Stomach (tissue), 19 donors: ENCODE measurements at places on chromosomes 3 and 15. TPM values are rescaled to one million over a fixed set of nuclear protein-coding genes. Genes with fewer than 3 reads are reported as not detected.

DNA sequence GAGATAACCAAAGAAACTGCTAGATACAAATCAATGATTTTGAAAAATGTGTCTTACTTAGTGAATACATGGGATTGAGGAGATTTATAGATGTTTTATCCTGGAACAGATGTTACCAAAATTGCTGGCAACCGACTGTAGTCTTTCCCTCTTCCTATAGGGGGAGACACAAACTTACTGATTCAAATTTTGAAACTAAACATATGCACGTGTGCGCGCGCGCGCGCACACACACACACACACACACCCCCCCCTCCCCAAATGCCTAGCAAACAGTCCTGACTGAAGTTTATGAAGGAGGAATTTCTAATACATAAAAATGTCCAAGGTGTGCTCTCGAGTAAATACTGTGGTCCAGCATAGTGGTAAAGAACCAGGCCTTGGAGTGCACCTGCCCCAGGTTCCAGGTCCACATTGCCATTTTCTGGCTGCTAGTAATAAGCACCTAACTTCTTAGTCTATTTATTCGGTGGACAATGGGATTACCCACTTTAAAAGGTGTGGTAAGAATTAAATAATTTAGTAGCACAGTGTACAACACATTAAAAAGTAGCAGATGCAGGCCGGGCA, 18.5 kb upstream of the C3orf62 start:
- no peaks in the 10 kb centered on the region for H3K4me1 ChIP-seq
- DNase-seq, result peak; percentile 37
- H3K27ac ChIP-seq, result no peak overlapping the region
- no peak overlapping the region for H3K4me3 ChIP-seq
- no peaks in the 10 kb centered on the region for H3K27me3 ChIP-seq

DNA sequence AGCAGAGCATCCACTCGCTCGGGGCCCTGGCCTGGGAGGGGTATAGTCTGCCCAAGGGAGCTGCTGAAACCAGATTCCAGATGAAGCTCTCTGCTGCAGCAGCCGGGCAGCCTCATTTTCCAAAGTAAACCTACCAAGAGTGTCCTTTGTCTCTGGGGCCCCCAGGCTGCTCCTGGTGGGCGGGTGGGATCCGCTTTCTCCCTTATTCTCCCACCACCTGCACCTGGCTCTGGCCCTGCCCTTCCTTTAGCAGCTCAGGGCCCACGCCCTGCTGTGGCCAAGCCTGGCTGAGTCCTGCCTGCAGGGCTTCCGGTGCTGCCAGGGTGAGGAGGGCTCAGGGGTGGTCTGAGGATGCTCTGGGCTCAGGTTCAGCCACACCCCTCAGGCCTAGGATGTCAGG, 13.0 kb downstream of the SCN5A start:
- H3K4me1 ChIP-seq, result no peaks in the 10 kb centered on the region
- no peaks in the 10 kb centered on the region for H3K27me3 ChIP-seq
- DNase-seq, result no peak

DNA sequence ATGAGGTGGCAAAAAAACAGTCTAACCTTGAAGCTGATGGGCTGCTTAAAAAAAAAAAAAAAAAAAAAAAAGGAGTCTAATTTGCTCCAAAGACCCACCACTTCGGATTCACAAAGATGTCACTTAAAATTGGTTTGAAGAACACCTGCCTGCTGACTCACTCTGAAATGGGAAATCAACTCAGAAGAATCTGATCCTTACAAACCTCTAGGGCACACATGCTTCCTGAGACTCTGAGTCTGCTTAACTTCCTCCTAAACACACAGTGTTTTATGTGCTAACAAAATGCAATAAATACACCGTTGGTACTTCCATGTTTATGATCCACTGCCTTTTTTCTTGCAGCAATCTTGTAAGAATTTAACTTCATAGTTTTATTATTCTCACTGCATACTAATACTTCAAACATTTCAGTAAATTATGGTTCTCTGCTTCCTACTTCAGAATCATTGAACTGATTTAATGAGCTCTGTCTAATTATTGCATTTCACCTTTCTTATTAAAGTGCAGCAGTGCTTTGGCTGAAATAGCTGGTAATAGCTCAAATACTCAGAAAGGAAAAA, 73.0 kb upstream of the FRMD4B start:
- no peak overlapping the region for H3K27ac ChIP-seq
- DNase-seq, result no peak
- H3K4me3 ChIP-seq, result no peak overlapping the region
- H3K36me3 ChIP-seq, result no peaks in the 10 kb centered on the region
- no peaks in the 10 kb centered on the region for H3K27me3 ChIP-seq
- H3K4me1 ChIP-seq, result no peaks in the 10 kb centered on the region

Gene NDN
- 38.6 TPM for total RNA-seq

DNA sequence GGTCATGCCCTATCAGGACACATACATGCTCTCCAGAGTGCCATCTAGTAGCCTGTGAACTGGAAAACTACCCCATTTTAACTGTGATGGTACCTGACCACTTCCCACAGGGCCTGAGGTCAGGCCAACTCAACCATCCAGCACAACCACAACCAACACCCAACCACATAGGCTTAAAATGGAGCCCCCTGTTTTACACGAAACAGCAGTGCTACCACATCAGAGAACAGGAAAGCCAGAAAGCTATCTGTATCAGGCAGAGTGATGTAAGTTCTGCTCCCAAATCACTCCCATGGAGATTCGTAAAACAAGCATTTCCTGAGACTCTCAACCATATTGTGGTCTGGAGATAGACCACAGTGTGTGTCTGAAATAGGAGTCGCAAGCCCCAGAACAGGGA, 1017.3 kb upstream of the EPHA6 start:
- DNase-seq, result no peak
- H3K4me1 ChIP-seq, result no peaks in the 10 kb centered on the region
- no peaks in the 10 kb centered on the region for H3K36me3 ChIP-seq
- no peaks in the 10 kb centered on the region for H3K27me3 ChIP-seq

DNA sequence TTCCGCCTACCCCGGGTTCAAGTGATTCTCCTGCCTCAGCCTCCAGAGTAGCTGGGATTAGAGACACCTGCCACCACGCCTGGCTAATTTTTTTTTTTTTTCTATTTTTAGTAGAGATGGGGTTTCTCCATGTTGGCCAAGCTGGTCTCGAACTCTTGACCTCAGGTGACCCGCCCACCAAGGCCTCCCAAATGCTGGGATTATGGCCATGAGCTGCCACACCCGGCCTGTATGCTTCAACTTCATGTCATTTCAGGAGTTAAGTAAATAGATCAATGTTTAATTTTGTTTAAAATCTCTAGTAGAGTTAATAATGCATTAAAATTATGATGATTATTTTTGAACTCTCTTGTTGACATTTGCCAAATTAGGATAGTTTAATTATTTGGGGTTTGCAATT, 121.1 kb upstream of the ALDH1A3 start:
- no peak for DNase-seq
- H3K27ac ChIP-seq, result no peak overlapping the region
- H3K4me3 ChIP-seq, result no peak overlapping the region
- H3K27me3 ChIP-seq, result peaks cover 5% of the 10 kb centered on the region

DNA sequence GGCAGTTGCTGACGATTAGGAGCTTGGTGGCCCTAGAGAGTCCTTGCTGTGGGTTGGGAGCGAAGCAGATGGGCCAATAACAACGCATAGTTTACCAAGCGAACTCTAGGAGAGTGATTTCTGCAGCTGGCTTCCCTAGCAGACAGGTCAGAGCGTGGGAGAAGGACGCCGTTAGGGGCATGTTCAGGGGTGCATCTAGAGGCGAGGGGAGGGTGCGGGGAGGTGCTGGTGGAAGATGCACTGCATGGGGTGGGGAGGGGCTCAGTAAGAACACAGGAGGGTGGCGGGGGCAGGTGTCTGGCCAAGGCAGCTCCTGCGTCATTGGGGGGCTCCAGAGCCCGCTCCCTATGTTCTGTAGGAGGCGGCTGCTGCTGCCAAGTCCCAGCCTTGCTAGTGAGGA, 8.9 kb downstream of the APBA2 start:
- H3K36me3 ChIP-seq, result no peaks in the 10 kb centered on the region
- H3K27me3 ChIP-seq, result no peaks in the 10 kb centered on the region
- no peak for DNase-seq
- no peak overlapping the region for H3K4me3 ChIP-seq
- no peaks in the 10 kb centered on the region for H3K4me1 ChIP-seq

GRCh38 chr3:58116161-58116955, 94.4 kb downstream of the DNASE1L3 start:
- peaks cover 66% of the 10 kb centered on the region for H3K36me3 ChIP-seq
- no peaks in the 10 kb centered on the region for H3K27me3 ChIP-seq
- H3K4me3 ChIP-seq, result no peak overlapping the region
- H3K27ac ChIP-seq, result peak overlapping the region; percentile 79
- no peak for DNase-seq

Gene LXN
- total RNA-seq, result 14.1 TPM

Gene SIDT1
- total RNA-seq, result 142 TPM

GRCh38 chr15:92949604-92950249, 49.6 kb downstream of the CHD2 start:
- no peaks in the 10 kb centered on the region for H3K4me1 ChIP-seq
- no peaks in the 10 kb centered on the region for H3K27me3 ChIP-seq
- DNase-seq, result no peak
- peaks cover 99% of the 10 kb centered on the region for H3K36me3 ChIP-seq
- H3K4me3 ChIP-seq, result no peak overlapping the region
- no peak overlapping the region for H3K27ac ChIP-seq

DNA sequence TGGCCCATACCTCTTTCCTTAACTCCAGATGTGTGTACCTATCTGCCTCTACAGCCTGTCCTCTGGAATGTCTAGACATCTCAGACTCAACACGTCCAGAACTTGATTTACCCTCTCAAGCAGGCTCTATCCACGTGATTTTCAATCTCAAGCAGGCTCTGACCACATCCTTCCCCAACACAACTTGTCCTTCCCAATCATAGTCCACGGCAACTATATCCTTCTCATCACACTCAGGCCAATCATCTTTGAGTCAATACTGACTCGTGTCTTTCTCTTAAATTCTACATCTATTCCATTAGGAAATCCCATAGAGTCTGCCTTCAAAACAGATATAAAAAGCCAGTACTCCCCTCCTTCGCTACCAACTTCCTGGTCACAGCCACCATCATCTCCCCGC, 70.4 kb downstream of the FOXP1 start:
- peaks cover 3% of the 10 kb centered on the region for H3K4me1 ChIP-seq
- H3K27ac ChIP-seq, result no peak overlapping the region
- H3K36me3 ChIP-seq, result no peaks in the 10 kb centered on the region
- H3K4me3 ChIP-seq, result no peak overlapping the region

DNA sequence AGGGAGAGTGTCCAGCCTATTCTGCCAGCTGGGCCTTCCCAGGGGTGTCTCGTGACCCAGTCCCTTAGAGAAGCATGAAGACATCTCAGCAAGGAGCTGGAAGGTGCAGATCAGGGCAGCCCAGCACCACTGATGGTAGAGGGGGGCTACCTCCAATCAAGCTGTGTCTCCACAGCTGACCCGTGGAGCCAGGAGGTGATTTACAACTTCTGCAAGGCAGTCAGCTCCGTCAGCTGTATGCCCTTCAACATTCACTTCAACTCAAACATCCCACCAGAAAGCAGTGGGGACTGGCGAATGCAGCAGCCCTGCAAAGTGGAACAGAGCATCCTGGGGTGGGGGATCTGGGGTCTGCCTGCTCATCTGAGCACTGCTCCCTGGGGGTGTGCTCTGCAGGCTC, 32.6 kb upstream of the FRG2C start:
- H3K36me3 ChIP-seq, result no peaks in the 10 kb centered on the region
- no peaks in the 10 kb centered on the region for H3K4me1 ChIP-seq
- no peak overlapping the region for H3K27ac ChIP-seq
- DNase-seq, result no peak
- H3K27me3 ChIP-seq, result no peaks in the 10 kb centered on the region

DNA sequence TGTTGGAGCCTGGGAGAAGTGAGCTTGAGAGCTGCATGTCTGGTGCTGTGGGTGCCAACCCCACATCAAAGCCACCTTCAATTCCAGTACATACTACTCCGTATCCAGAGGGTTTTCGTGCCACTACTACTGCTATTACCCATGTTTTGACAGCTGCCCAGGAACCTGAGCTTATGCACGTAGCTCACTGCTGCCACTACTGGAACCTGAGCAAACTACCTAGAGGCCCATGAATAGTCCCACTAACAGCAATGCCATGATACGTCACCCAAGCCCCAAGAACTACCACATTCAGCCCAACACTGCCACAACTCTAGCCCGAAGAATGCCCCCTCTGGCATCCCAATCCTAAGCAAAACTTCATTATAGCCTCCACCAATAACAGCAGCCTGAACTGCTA, 215.2 kb upstream of the BCHE start:
- H3K4me1 ChIP-seq, result no peaks in the 10 kb centered on the region
- DNase-seq, result no peak
- H3K36me3 ChIP-seq, result no peaks in the 10 kb centered on the region
- no peak overlapping the region for H3K27ac ChIP-seq
- no peak overlapping the region for H3K4me3 ChIP-seq
- H3K27me3 ChIP-seq, result no peaks in the 10 kb centered on the region

DNA sequence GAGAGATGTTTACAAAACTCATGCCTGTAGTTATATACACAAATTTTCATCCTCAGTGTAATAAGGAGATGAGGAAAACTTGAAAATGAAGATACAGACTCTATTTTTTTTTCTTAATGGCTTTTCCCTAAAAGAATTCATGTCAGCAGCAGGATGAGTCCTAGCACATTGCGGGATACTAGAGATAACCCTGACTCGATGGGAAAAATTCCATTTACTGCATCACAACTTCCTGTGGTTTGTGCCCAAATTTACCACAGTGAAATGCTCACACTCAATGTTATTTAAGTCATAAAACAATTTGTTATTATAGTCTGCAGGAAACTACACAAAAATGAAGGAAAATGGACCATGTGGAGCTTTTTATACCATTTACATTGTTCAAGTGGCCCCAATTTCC, 581.9 kb upstream of the ZNF717 start:
- no peak overlapping the region for H3K4me3 ChIP-seq
- H3K27ac ChIP-seq, result no peak overlapping the region
- H3K36me3 ChIP-seq, result no peaks in the 10 kb centered on the region
- H3K4me1 ChIP-seq, result no peaks in the 10 kb centered on the region
- H3K27me3 ChIP-seq, result no peaks in the 10 kb centered on the region
- no peak for DNase-seq

DNA sequence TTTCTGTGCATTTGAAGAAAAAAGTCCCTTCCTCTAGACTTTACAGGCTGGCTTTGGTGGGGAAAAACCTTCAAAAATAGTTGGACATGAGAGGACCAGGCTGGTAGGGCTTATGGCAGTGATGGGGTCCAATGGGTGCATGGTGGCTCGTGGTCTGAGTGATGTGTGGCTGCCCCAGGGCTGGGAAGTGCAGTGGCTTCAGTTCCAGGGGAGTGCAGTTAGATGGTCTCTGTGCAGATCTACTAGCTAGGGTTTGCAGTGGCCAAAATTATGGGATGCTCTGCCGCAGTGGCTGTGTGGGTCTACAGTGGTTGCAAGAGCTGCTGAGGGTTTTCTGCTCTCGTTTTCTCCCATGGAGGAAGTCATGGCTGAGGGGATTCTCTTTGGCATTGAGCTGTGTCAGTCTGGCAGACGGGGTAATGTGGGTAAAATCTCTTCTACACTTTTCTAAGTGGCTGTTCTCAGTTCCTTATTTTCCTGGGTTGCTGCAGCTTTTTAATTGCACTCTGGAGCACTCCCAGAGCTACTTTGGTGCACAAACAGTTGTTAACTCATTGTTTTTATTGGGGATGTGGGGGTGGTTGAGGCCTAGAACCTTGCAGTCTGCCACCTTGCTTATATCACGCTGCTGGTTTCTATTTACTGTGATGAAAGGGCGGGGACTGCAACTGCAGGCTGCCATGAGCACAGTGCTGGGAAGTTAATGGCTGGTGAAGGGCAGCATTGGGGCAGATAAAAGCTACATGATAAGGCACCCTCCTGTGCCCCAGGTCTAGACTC, 1324.6 kb downstream of the NSUN3 start:
- H3K4me3 ChIP-seq, result no peak overlapping the region
- H3K27ac ChIP-seq, result no peak overlapping the region
- DNase-seq, result no peak
- H3K27me3 ChIP-seq, result no peaks in the 10 kb centered on the region

Gene ARPC4
- total RNA-seq, result 150 TPM
